Hippocampal formation (tissue), 2 donors: ENCODE measurements at places on chromosomes 7 and 10.

DNA sequence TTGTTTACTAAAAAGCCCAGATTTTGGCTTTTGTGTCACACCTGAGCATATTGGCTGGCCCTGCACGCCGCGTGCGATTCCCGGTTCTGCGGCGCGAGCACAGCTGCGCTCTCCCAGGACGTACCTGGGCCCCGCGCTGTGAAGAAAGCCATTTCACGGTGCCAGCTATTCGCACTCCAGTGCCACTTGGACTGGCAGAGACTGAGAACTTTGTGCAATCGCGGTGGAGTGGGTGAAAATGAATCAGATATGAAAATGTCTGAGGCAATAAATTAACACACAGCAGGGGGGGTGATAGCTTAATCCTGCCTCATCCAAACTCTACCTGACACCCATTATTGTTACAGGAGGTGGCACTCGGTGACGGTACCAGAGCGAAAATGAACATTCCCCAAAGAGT lies 330.1 kb upstream of the MGMT start:
- DNase-seq: no peak

GRCh38 chr7:70867513-70867912 lies 264.4 kb upstream of the GALNT17 start:
- no peak for DNase-seq

DNA sequence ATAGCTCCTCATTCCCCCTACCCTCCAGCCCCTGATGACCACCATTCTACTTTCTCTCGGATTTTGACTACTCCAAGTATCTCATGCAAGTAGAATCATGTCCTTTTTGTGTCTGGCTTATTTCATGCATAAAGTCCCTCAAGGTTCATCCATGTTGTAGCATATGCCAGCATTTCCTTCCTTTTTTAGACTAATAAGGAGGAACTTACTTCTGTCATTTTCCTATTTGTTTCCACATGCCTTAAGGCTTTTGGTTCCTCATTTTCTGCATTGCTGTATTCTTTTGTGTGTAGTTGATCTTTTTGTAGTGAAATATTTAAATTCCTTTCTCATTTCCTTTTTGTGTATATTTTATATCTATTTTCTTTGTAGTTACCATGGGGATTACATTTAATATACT lies 376.9 kb downstream of the CALN1 start:
- no peak for DNase-seq

GRCh38 chr7:156776527-156776926 lies 116.5 kb downstream of the LMBR1 start:
- DNase-seq: no peak

GRCh38 chr10:101939008-101939648 lies 95.5 kb upstream of the KCNIP2 start:
- no peak for DNase-seq

GRCh38 chr7:159078193-159078910 lies 66.3 kb downstream of the VIPR2 start:
- DNase-seq: no peak

DNA sequence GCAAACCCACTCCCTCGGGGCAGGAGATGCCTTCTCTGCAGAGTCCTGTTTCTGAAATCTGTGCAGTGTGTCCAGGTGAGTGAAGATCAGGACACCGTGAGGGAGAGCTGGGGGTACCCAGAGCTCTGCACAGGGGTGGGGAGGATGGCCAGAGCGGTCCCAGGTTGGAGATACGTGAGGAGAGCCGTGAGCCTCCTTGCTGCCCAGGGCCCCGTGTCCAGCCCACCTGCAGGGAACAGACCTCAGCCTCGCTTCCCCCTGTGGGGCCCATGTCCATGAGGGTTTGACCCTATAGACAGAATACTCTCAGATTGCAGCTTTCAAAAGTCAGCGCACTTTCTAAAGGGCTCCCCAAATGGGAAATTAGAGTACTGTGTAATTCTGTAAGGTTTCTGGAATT lies 66.5 kb upstream of the EN2 start:
- no peak for DNase-seq

DNA sequence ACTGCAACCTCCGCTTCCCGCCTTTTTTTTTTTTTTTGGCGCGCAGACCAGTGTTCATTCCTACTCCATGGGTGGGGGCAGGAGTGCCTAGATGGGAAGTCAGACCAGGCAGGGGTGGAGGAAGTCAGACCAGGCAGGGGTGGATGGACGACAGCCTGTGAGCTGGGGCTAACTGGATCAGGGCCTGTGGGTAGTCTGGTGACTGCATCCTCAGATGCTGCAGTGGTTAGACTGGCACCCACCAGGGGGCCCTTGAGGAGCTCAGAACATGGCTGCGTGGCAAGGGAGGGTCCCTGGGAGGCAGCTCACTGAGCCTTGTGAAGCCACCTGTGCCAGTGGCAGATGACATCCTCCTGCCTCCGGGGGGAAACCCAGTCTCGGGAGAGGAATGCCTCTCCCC lies 35.1 kb downstream of the RCC1L start:
- no peak for DNase-seq

- peak; percentile 49 for DNase-seq
Observed at GRCh38 chr7:12524794-12525386, 45.6 kb upstream of the SCIN start.

DNA sequence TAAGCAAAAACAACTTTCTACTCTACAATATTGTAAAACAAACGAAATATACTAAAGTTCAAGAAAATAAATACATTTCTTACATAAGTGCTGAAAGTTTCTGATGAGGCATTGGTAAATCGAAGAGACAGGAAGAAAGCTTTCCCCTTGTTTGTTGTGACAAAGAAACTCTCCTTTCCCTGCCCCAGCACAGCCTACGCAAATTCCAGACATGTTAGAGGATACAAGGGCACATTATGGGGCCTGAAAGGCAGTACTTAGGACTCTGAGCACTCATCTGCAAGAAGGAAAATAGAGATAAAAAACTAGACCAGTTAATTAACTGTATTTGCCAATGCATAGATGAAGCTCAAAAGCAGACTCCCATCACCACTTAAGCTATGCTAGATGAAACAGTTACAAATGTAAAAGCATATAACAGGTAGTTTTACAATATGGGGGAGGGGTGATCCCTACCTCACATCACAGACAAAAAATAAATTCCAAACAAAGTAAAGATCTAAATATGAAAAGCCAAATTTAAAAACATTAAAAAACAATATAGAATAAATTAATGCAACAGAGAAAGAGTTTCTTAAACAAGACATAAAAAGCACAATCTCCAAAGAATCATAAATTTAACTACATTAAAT lies 21.8 kb downstream of the ARHGAP19 start:
- DNase-seq: no peak

GRCh38 chr10:70779511-70780369 lies 5.4 kb downstream of the TBATA start:
- no peak for DNase-seq

- no peak for DNase-seq
Observed at GRCh38 chr7:30941582-30942323, 22.0 kb upstream of the GHRHR start.

DNA sequence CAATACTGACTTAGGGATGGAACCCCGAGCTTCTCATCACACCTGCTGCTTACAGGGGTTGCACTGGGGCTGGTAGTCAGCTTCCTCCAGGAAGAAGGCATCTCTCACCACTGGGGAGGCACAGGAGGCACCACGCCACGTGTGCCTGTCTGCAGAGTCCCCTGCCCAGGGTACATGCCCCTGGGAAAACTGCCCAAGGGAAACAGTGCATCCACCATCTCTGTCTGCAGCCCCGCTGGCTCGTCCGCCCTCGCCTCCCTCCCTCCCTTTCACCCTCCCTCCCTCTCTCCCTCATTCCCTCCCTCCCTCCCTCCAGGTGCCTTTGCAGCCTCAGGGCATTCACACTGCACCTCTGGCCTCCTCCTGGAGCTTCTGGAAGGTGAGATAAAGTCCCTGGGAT lies 101.1 kb downstream of the PTPRE start:
- no peak for DNase-seq

DNA sequence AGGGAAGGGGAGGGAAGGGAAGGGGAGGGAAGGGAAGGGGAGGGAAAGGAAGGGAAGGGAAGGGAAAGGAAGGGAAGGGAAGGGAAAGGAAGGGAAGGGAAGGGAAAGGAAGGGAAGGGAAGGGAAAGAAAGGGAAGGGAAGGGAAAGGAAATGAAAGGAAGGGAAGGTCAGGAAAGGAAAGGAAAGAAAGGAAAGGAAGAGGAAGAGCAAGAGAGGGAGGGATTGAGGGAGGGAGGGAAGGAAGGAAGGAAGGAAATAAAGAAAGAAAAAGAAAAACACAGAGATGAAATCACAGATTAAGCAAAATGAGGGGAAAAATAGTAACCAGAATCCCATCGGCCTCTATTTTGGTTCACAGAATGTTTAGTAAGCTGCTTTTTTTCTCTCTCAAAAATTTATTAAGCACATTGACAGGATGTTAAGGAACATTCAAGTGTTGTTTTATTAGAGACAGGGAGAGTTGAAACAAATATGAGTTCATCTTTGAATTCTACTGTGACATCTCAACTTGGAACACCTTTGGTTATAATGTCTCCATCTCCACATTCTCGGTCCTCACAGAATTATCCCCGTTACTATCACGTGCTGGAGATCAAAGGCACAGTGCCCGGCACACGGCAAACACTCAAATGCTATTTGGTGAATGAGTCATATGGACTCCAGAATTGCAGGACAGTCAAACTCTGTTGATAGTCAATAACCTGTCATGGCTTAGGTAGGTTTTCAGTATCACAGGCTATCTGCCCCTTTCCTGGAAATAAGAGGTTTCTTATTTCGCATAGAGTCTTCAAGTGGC lies 52.4 kb downstream of the ABCB1 start:
- no peak for DNase-seq

DNA sequence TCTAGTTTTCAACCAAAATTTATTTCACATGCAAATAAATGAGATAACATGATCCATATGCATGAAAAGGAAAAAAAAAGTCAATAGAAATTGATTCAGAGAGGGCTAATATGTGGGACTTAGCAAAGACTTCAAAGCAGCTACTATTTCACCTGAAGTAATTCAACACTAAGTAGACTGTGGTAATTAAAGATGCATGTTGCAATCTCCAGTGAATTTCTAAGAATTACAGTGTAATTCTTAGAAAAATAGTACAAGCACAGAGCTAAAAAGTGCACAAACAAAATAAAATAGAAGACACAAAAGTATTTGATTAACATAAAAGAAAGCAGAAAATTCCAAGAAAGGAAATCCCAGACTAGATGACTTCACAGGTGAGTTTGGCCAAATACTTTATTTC lies 25.7 kb downstream of the GPR22 start:
- DNase-seq: no peak

GRCh38 chr7:48518092-48518491 lies 346.8 kb downstream of the ABCA13 start:
- DNase-seq: no peak

DNA sequence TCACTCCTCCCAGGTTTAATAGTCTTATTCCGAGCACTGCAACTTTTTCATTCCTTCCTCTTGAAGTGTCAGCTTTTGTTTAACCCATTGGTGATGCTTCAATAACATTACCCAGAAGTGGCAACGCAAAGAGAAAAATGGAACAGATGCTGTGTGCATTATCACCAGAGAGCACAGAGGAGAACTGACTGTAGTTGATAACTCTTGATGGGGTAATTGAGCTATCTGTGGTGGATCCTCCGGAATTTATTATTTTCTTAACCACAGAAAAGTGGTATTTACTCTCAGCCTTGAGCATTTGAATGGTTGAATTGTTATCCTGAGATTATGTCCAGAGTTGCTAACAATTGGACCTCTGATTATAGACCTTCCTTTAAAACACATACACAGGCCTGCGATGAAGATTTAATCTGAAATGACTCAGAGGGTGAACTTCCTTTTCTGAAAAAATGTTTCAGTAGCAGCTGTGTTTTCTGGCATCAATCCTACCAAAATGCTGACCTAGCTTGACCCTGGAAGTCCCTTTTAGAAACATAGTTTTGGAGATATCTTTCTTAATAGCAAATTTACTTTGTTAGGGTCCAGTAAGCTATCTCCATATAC lies 1584.4 kb upstream of the LRRTM3 start:
- DNase-seq: no peak

- no peak for DNase-seq
Observed at GRCh38 chr7:49714182-49714581, 59.3 kb upstream of the VWC2 start.
